Activated CD8-positive, alpha-beta memory T cell treated with anti-CD3 and anti-CD28 coated beads, Interleukin-2, amount 10 ng/mL, durations not matched to agents 7 days and 5 days (primary cell): ENCODE measurements at places on chromosomes 2 and 18. TPM values are rescaled to one million over a fixed set of nuclear protein-coding genes. Genes with fewer than 3 reads are reported as not detected.
A peak's percentile ranks its signal among the peaks of the same experiment; 100 is the strongest.

TRAK2 gene
- 42.7 TPM for total RNA-seq

EML6 gene
- total RNA-seq: 1.5 TPM

SERPINB4 gene
- total RNA-seq: not detected

DNA sequence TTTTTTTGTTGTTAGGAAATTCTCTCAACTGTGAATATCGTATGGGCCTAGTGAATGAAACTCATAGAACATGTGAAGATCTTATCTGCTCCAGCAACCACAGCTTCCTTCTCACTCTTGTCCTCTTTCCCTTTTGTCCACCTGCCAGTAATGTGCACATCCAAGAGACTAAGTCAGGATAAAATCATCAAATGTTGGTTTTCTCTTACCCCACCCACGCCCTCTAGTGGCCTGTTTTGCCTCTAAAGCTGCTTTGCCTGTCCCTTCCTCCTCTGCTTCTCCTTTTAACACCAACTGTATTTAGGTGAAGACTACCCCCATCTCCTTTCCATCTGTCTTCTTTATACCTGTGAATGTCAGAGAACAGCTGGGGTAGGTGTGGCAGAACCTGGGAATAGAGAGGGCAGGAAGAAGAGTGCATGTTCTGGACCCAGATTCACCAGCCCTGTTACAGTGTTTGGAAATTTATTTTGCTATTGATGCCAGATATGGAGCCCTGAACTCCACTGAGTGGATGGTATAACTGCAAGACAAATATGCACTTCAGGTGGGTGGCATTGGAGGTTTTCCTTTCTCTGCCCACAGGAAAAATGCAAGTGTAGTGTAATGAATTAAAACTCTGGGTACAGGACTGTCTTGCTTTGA lies 8.4 kb upstream of the MGAT5 start:
- no peak overlapping the region for H3K4me3 ChIP-seq
- DNase-seq: peak; percentile 82
- peaks cover 67% of the 10 kb centered on the region for H3K4me1 ChIP-seq
- H3K27me3 ChIP-seq: peaks cover 39% of the 10 kb centered on the region
- H3K36me3 ChIP-seq: peaks cover 5% of the 10 kb centered on the region
